ENCODE measurements at places on chromosomes 11 and 22.

DNA sequence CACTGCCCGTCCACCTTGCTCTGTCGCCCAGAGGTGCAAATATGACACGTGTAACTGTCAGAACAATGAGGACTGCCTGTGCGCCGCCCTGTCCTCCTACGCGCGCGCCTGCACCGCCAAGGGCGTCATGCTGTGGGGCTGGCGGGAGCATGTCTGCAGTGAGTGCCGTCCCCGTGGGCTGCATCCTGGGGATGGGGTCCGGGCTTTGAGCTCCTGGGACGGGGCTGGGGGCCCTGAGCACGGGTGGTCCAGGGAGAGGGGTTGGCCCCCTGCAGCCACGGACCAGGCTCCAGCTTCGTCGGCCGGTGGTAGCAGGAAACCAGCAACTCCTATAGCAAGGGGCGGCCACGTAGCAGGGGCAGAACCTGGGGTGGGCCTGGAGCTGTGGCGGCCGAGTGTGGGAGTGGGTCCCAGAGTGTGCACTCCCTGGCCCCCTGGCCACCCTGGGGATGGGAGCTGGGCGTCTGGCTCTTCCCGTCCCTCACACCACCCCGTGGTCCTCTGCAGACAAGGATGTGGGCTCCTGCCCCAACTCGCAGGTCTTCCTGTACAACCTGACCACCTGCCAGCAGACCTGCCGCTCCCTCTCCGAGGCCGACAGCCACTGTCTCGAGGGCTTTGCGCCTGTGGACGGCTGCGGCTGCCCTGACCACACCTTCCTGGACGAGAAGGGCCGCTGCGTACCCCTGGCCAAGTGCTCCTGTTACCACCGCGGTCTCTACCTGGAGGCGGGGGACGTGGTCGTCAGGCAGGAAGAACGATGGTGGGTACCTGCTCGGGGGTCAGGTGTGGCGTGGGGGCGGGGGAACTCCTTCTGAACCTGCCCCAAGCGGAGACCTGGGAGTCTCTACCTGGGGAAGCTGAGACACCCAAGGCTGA, 10.1 kb downstream of the MUC2 start:
- no peak for DNase-seq

DNA sequence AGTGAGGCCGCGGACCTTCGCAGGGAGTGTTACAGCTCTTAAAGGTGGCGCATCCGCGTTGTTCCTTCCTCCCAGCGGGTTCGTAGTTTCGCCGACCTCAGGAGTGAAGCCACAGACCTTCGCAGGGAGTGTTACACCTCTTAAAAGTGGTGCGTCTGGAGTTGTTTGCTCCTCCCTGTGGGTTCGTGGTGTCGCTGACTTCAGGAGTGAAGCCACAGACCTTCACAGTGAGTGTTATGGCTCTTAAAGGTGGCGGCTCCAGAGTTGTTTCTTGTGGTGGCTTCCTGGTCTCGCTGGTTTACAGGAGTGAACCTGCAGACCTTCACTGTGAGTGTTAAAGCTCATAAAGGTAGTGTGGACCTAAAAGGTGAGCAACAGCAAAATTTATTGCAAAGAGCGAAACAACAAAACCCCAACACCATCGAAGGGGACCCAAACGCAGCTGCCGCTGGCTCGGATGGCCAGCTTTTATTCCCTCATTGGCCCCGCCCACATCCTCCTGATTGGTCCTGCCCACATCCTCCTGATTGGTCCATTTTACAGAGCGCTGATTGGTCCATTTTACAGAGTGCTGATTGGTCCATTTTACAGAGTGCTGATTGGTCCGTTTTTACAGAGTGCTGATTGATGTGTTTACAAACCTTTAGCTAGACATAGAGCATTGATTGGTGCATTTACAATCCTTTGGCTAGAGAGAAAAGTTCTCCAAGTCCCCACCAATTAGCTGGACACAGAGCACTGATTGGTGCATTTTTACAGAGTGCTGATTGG, 1.2 kb upstream of the TMEM45B start:
- DNase-seq = peak; percentile 84

DNA sequence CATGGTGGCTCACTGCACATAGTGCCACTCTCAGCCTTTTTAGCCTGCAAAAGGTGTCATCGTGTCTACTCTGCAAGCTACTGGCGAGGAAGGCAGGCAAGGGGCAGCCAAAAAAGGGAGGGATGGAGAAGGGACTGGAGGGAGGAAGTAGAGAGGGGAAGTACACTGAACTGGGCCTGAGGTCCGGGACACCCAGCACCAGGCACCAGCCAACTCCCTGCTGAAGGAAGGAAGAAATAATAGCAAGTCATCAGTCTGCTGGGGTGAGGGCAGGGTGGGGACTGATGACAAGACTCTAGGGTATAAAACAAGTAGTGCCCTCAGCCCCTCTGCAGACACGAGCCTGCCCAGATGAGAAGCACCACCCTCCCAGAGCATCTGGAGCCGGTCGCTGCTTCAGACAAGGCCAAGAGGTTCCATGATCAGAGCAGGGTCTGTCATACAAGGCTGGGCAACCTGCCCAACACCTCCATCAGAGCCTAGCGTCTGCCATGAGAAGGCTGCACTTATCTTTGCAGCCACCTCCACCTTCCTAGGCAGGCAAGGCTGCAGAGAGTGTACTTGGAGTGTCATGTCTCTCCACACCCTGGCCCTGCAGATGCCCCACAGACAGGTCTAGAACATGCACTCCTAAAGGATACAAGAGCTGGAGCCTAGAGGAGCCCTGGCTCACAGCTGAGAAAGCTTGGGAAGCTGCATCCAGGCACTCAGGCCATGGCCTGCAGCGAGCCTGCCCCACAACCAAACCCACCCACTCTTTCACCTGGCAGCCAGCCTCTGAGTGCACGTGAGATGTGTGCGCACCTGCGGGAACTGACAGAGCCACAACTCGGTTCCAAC, 9.0 kb upstream of the COMT start:
- no peak for DNase-seq

- DNase-seq = no peak
These were observed 16.3 kb downstream of the GVQW3 start for GRCh38 chr11:76397383-76397782.

- DNase-seq = no peak
These were observed 21.8 kb upstream of the YWHAH start for GRCh38 chr22:31922534-31922933.

- DNase-seq = no peak
These were observed 51.4 kb upstream of the SHISAL1 start for GRCh38 chr22:44363980-44364750.

DNA sequence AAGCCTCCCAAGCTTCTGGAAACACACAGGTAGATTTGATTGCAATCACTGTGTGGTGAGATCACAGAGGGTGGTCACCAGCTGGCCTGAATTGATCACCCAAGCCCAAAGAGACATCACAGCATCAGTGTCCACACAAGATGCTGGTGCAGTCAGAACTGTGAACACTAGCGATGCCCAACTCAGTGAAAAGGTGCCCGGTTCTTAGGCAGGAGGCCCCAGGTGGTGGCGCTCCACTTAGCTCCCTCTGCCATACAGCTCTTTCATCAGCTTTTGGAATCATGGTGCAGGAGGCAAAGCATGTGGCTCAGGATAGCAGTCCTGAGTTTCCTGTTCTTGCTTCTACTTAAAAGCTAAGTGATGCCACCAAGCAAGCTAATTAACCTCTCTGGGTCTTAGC, 11.1 kb downstream of the DGCR2 start:
- DNase-seq = no peak

DNA sequence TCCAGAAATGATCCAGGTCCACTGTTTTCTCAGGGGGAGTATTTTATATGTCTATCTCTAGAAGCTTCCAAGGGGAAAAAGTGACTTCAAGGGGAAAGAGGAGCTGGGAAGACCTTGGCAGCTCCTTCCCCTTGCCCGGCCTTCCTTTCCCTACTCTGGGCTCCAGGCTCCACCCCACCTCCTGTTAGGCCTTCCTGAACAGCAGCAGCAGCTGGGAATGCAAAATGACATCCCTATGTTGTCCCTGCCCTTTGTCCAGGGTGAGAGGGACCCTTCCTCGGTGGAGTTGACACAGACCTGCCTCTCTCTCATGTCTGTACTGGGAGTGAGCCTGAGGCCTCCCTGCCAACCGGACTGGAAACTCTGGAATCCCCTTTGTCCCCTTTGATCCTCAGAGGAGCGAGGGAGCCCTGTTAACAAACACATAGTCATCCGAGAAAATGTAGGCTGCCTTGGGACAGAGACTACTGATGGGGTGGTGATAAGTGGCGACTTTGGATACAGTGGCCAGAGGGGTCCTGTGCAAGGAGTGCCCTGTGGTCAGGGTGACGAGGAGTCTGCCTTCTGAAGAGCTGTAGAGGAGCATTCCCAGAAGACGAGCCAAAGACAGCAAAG, 9.0 kb upstream of the MALAT1 start:
- no peak for DNase-seq

DNA sequence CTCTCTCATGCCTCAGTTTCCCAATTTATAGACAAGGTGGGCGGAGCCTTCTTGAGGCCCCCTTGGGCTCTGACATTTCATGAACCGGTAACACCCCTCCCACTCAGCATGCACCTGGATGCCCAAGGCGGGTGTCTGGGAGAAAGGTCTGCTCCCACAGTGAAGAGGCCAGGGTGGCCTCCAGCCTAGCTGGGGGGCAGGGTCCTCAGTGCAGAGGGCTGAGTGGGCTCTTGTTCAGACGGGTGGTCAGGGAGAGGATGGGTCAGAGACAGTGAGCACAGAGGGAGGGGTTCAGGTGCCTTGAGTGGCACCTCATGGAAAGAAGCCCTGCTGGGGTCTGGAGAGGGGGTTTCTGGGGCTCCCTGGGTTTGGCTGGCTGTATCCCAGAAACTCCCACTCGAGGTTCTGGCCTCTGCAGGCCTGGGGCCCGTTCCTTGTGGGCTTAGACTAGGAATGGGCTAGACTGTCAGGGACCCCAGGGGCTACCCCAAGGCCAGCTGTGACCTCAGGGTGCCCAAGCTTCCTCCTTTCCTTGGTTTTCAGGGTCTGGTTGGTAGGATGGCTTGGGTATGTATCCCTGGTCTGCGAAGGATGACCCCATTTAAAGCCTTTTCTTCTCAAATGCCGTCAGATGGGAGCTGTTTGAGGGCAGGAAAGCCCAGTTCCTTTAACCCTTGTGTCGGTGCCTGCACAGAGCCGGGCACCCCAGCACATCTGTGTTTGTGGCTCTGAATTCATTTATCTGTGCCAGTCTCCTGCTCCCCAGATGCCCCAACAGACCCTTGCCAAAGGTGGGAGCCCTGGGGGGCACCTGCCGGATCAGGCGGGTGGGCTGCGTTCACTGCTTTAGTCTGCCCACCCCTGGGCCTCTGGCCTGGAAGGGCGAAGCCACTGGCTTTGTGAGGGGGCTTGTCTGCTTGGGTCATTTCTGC, 1.2 kb downstream of the SYNGR1 start:
- no peak for DNase-seq

- DNase-seq = no peak
These were observed 22.6 kb downstream of the RPL27A start for GRCh38 chr11:8705146-8705545.

- no peak for DNase-seq
These were observed 5.0 kb upstream of the OR52E6 start for GRCh38 chr11:5846701-5847100.

- no peak for DNase-seq
These were observed 95.2 kb upstream of the TP53I11 start for GRCh38 chr11:45045683-45046471.

DNA sequence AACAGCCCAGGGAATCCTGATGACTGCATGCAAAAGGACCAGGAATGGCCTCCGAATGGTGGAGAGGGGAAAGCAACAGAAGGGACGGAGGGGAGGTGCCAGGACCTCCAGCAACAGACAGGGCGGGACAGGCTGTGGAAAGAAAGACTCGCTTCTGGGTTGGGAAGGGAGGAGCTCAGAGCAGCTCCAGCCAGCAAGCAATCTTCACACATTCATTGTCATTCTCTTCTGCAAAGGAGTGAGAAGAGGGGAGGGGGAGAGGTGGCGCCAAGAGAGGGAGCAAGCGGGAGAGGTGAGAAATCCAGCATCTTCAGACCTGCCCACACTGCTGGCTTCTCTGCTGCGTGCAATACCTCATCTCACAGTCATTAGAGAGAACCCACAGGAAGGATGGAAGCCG, 509.0 kb downstream of the BUD13 start:
- DNase-seq = no peak

DNA sequence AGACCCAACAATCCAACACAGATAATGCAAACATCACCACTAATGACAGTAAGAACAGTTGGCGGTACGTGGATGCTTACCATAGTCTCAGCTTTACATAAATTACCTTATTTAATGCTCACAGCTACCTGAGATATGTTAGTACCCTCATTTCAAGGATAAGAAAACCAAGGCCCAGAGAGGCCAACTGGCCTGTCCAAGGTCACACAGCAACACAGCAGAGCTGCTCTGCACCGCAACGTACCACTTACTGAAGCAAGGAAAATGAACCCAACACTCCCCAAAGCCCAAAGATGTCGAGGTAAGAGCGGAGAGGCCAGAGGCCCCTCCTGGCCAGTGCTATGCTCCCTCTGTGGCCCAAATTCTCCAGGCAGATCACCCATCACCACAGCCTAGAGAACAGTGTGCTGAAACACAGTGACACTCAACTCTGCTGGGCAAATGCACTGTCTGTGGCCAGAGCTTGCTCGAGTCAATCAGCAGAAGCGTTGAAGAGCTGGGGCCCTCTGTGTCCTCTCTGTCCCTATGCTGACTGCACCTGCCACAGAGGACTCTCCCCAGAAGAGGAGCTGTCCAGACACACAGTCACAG, 14.0 kb downstream of the SHANK2 start:
- no peak for DNase-seq

DNA sequence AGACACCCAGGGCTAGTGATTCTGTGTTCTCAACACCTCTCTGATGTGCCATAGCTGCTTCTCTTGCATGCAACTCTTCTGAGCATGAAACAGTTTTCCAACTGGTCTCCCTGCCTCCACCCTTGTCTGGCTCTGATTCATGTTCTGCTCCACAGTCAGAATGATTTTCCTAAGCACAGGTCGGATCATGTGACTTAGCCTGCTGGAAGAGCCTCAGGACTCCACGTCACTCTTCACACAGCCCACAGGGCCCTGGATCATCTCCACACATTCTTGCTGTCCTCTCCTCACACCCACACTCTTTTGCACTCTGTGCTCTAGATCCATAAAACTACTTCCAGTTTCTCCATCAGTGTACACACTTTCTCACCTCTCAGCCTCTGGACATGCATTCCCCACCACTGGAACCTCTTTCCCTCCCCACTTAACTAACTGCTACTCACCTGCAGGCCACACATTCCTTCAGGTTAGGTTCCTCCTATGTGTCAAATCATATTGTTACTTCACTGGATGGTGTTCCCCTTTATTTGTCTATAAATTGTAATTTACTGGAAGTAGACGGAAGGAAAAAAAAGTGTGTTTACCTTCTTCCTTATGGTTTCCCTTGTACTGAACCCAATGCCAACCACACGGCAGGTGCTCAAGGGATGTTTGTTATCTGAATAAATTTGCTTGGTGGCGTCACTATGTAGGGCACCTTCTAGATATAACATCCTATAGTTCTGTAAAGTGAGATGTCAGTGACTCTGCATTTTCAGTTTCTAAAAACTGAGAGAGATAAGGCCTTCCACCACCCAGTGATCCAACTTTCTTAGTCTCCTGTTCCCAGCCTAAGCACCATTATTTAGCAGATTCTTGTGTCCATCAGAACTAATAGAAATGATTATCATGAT, 133.7 kb downstream of the ETS1 start:
- DNase-seq = no peak

- DNase-seq = no peak
These were observed 18.9 kb downstream of the APIP start for GRCh38 chr11:34897171-34897870.

Measured in stimulated activated CD4-positive, alpha-beta T cell treated with anti-CD3 and anti-CD28 coated beads, Interleukin-2, amount 100 ng/mL, for 24 hours (primary cell).